Uterus (tissue), 4 donors: ENCODE measurements at places on chromosomes 12 and 14. TPM values are rescaled to one million over a fixed set of nuclear protein-coding genes. Genes with fewer than 3 reads are reported as not detected.

- no peak for DNase-seq
- no peak overlapping the region for H3K4me3 ChIP-seq
- no peaks in the 10 kb centered on the region for H3K36me3 ChIP-seq
- no peaks in the 10 kb centered on the region for H3K4me1 ChIP-seq
- H3K27ac ChIP-seq = no peak overlapping the region
- no peaks in the 10 kb centered on the region for H3K27me3 ChIP-seq
Measured at GRCh38 chr14:92401561-92401960, 78.6 kb downstream of the SLC24A4 start.

DNA sequence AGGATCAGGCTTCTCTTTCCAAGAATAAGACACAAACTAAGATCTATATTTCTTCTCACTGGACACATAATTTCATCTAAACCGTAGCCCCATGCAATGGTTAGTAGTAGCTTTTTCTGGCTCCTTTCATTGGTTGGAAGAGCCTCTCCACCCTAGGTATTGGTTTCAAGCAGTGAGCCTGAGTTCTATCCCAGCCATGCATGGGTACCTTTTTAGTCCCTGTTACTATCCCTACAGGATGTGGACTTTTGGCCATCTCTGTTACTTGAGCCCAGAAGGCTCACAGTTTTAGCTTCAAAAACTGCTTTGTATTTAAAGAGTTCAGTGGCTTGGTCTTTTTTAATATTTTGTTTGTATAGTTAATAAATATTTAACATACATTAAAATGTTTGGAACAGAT is 16.1 kb downstream of the PPM1A start:
- no peak overlapping the region for H3K4me3 ChIP-seq
- H3K27me3 ChIP-seq = no peaks in the 10 kb centered on the region
- no peaks in the 10 kb centered on the region for H3K36me3 ChIP-seq
- H3K4me1 ChIP-seq = no peaks in the 10 kb centered on the region
- DNase-seq = no peak

GRCh38 chr14:91911474-91912032 is 35.9 kb downstream of the FBLN5 start:
- H3K4me3 ChIP-seq = no peak overlapping the region
- no peaks in the 10 kb centered on the region for H3K4me1 ChIP-seq

GRCh38 chr14:33699300-33699983 is 251.4 kb downstream of the EGLN3 start:
- H3K27ac ChIP-seq = no peak overlapping the region
- H3K4me3 ChIP-seq = no peak overlapping the region
- no peaks in the 10 kb centered on the region for H3K27me3 ChIP-seq
- DNase-seq = no peak
- H3K36me3 ChIP-seq = no peaks in the 10 kb centered on the region

DNA sequence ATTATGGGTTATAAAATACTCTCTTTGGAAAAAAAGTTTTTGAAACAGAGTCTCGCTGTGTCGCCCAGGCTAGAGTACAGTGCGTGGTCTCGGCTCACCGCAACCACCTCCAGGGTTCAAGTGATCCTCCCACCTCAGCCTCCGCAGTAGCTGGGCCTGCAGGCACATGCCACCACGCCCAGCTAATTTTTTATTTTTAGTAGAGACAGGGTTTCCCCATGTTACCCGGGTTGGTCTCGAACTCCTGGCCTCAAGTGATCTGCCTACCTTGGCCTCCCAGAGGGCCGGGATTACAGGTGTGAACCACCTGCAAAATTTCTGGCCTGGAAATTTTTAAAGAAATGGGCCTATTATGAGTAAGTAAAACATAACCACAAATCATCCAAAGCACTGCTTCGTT is 3.8 kb downstream of the USP15 start:
- no peak overlapping the region for H3K4me3 ChIP-seq
- no peak overlapping the region for H3K27ac ChIP-seq

The RAPGEF3 gene
- total RNA-seq = 71.5 TPM

The ST8SIA1 gene
- total RNA-seq = 8.6 TPM

DNA sequence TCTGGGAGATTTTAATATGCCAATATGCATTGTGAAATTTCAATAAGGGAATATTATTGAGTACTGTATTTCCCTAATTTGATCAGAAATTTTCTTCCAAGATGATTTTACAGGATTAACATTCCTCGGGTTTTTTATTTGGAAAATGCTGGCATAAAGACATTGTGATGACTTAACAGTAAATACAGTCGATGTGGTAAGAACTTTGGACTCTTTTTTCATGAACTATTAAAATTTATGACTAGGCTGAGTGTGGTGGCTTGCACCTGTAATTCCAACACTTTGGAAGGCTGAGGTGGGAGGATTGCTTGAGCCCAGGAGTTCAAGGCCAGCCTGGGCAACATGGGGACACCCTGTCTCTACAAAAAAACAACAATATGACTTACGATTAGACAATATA is 197.1 kb upstream of the RASSF8 start:
- H3K27me3 ChIP-seq = no peaks in the 10 kb centered on the region
- H3K4me3 ChIP-seq = no peak overlapping the region
- no peak overlapping the region for H3K27ac ChIP-seq

The KRT73 gene
- total RNA-seq = not detected

GRCh38 chr12:57810450-57810849 is 8.1 kb downstream of the AVIL start:
- H3K27ac ChIP-seq = no peak overlapping the region
- H3K4me1 ChIP-seq = peaks cover 7% of the 10 kb centered on the region
- no peak overlapping the region for H3K4me3 ChIP-seq
- no peak for DNase-seq
- H3K27me3 ChIP-seq = no peaks in the 10 kb centered on the region

DNA sequence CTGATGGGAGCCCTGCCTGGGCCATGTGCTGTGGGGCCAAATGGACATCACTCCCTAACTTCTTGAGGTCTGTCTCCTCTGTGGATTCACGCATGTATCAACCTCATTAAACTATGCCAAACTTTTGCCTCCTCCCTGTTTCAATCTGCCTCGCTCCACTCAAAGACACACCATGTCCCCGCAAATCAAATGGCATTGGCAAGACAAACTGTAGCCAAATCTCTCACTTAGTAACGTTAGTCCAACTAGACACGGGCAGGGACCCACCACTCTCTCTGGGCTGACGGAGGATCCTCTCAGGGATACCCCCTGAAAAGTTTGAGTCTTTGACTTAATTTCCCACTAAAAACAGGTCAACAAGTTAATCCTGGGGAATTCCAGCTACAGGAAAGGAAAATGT is 8.0 kb downstream of the ZBTB39 start:
- no peak overlapping the region for H3K4me3 ChIP-seq
- H3K36me3 ChIP-seq = no peaks in the 10 kb centered on the region
- H3K27me3 ChIP-seq = no peaks in the 10 kb centered on the region

DNA sequence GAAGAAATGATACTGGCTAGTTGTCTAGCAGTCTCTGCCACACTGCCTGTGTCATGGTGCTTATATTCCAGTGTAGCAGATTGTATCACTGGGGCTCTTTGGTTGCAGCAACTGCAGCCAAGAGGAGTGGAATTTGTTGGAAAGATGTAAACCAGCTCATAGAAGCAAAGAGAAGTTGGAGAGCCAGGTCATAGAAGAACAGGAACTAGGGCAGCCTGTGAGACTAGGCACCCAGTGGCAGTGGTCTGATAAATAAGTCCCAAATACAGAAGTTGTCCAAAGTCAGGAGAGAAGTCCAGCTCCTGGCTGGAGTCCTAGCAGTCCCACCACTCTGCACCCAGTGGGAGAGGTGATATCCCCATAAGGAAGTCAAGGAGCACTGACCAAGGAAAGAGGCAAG is 172.5 kb upstream of the ARID2 start:
- H3K27ac ChIP-seq = no peak overlapping the region
- DNase-seq = no peak
- H3K27me3 ChIP-seq = no peaks in the 10 kb centered on the region
- H3K4me3 ChIP-seq = no peak overlapping the region
- H3K4me1 ChIP-seq = no peaks in the 10 kb centered on the region

GRCh38 chr12:1947081-1947480 is 28.6 kb upstream of the CACNA2D4 start:
- DNase-seq = no peak
- H3K27ac ChIP-seq = peak overlapping the region; percentile 92
- no peaks in the 10 kb centered on the region for H3K4me1 ChIP-seq
- no peaks in the 10 kb centered on the region for H3K36me3 ChIP-seq
- no peaks in the 10 kb centered on the region for H3K27me3 ChIP-seq

The CCDC60 gene
- not detected for total RNA-seq

DNA sequence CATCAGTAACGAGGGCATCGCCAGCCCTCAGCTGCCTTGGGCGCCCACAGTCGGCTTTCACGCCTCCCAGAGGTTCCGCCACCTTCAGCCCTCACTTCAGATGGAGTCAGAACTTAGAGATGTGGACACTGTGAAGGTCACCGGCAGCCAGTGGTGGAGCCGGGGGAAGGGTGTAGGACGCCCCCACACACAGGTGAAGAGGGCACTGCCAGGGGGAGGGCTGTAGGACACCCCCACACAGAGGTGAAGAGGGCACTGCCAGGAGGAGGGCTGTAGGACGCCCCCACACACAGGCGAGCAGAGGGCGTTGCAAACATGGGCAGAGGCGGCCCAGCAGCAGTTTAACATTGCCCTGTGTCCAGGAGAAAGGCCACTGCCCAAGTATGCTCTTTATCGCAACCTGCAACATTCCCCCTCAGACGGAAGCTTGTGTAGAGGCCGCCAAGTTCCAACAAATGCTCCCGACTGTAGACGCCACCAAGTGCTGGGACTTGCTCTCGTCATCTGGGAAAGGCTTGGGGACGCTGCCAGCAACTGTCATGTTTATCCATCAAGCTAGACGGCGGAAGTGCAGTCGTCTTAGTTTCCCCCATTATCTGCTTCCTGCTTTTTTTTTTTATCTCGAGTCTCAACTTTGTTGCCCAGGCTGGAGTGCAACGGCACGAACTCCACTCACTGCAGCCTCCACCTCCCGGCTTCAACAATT is 4.9 kb upstream of the ANKLE2 start:
- no peaks in the 10 kb centered on the region for H3K27me3 ChIP-seq
- no peaks in the 10 kb centered on the region for H3K4me1 ChIP-seq
- H3K27ac ChIP-seq = no peak overlapping the region
- no peak overlapping the region for H3K4me3 ChIP-seq

GRCh38 chr12:122205053-122205925 is 1.8 kb downstream of the B3GNT4 start:
- H3K4me1 ChIP-seq = no peaks in the 10 kb centered on the region
- H3K27ac ChIP-seq = no peak overlapping the region
- H3K27me3 ChIP-seq = peaks cover 24% of the 10 kb centered on the region
- no peak for DNase-seq
- H3K4me3 ChIP-seq = no peak overlapping the region

- no peak overlapping the region for H3K4me3 ChIP-seq
- H3K4me1 ChIP-seq = no peaks in the 10 kb centered on the region
- H3K27me3 ChIP-seq = no peaks in the 10 kb centered on the region
- DNase-seq = no peak
- H3K27ac ChIP-seq = no peak overlapping the region
Measured at GRCh38 chr14:72808564-72808963, 85.3 kb downstream of the DPF3 start.

DNA sequence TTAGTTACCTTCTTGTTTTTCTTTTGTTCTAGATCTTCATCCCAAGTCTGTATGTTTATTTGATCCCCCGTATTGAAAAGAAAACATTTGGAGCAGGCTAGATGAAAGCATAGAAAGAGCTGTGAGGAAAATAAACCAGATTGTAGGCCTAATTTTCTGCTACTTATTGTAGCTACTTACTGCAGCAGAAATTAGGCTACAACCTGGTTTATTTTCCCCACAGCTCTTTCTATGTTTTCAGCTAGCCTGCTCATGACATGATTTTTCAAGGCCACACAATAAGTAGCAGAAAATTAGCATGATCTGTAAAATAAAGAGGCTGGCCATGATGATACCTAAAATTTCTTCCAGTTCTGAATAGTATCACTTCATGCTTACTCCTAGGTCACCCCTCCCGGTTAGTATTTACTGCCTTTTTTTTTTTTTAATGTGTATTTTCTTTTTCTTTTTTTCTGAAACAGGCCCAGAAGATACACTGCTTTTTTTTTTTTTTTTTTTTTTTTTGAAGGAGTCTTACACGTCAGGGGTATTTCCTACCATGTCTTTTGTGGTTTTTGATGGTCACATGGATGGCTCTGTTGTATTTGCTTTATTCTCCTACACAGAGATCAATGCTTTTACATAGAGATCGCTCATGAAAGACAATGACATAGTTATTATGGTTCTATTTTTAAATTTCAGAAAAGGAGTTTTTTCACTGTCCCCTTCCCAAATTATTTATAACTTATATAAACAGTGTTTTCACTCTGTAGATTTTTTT is 32.3 kb downstream of the BHLHE41 start:
- no peaks in the 10 kb centered on the region for H3K27me3 ChIP-seq
- no peaks in the 10 kb centered on the region for H3K36me3 ChIP-seq
- no peak overlapping the region for H3K27ac ChIP-seq
- no peak for DNase-seq
- H3K4me1 ChIP-seq = no peaks in the 10 kb centered on the region

DNA sequence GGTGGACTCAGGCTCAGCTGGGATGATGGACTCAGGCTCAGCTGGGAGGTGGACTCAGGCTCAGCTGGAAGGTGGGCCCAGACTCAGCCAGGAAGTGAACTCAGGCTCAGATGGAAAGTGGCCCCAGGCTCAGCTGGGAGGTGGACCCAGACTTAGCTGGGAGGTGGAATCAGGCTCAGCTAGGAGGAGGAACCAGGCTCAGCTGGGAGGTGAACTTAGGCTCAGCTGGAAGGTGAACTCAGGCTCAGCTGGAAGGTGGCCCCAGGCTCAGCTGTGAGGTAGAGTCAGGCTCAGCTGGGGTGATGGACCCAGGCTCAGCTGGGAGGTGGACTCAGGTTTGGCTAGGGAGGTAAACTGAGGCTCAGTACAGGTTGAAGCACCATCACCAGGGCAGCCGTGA is 21.8 kb upstream of the C14orf180 start:
- DNase-seq = no peak
- H3K27ac ChIP-seq = no peak overlapping the region
- H3K27me3 ChIP-seq = no peaks in the 10 kb centered on the region
- H3K4me3 ChIP-seq = no peak overlapping the region
- no peaks in the 10 kb centered on the region for H3K36me3 ChIP-seq

DNA sequence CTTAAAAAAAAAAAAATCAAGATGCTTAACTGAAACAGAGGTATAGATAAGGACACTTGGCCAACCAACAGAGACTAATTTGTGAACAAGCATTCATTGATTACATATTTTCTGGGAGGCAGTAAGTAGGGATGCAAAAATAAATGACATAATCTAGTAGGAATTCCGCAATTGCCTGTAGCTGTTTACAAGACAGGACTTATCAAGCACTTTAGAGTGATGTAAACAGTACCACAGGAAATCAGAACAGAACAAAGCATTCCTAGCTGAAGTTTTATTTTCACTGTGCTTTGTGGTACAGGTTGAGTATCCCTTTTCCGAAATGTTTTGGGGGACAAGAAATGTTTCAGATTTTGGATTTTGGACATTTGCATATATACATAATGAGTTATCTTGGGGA is 68.2 kb upstream of the FGD4 start:
- H3K4me1 ChIP-seq = no peaks in the 10 kb centered on the region
- H3K27ac ChIP-seq = no peak overlapping the region
- no peaks in the 10 kb centered on the region for H3K36me3 ChIP-seq
- no peak for DNase-seq
- H3K27me3 ChIP-seq = no peaks in the 10 kb centered on the region
- H3K4me3 ChIP-seq = no peak overlapping the region

The CFAP54 gene
- total RNA-seq = 7.1 TPM
